ENCODE measurements at places on chromosomes 7 and 10. TPM values are rescaled to one million over a fixed set of nuclear protein-coding genes. Genes with fewer than 3 reads are reported as not detected.

OPTN gene
- 73.3 TPM for total RNA-seq

- DNase-seq = no peak
Measured at GRCh38 chr10:102479651-102480050, 22.9 kb downstream of the ACTR1A start.

CRTAC1 gene
- 11.2 TPM for total RNA-seq

RAPGEF5 gene
- total RNA-seq = 81.4 TPM

DNA sequence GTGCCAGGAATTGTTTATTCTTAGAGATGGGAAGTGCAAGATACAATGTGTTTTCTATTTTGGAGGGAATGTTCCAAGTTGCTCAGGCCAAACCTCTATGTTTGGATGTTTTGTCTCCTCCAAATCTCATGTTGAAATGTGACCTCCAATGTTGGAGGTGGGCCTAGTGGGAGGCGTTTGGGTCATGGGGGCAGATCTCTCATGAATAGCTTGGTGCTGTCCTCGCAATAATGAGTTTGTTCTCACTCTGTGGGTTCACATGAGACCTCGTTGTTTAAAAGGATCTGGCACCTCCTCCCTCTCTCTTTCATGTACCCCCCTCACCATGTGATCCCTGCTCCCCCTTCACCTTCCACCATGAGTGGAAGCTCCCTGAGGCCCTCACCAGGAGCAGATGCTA is 8.3 kb upstream of the GDF10 start:
- DNase-seq = no peak

GRCh38 chr10:110863361-110863760 is 8.4 kb upstream of the PDCD4 start:
- no peak for DNase-seq

VAX1 gene
- total RNA-seq = 1.2 TPM

DNA sequence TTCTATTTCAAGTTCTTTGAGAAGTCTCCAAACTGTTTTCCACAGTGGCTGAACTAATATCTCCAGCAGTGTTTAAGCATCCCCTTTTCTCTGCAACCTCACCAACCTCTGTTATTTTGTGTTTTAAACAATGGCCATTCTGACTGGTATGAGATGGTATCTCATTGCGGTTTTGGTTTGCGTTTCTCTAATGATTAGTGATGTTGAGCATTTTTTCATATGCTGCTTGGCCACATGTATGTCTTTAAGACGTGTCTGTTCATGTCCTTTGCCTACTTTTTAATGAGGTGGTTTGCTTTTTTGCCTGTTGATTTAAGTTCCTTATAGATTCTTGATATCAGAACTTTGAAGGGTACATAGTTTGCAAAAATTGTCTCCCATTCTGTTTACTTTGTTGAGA is 156.6 kb upstream of the IMMP2L start:
- no peak for DNase-seq

GRCh38 chr10:92593619-92594588 is 974 bp downstream of the KIF11 start:
- DNase-seq = no peak

INSYN2A gene
- 7.8 TPM for total RNA-seq

LRIT1 gene
- not detected for total RNA-seq

SFTPA1 gene
- 0.16 TPM for total RNA-seq

COA1 gene
- total RNA-seq = 40.4 TPM

- DNase-seq = no peak
Measured at GRCh38 chr10:61244261-61244775, 208.9 kb downstream of the TMEM26 start.

- no peak for DNase-seq
Measured at GRCh38 chr10:43073191-43073590, 3.7 kb upstream of the RET start.

GRCh38 chr10:124308056-124308645 is 110.6 kb downstream of the OAT start:
- DNase-seq = no peak

GRCh38 chr7:86814661-86815379 is 171.1 kb downstream of the GRM3 start:
- DNase-seq = no peak

DNA sequence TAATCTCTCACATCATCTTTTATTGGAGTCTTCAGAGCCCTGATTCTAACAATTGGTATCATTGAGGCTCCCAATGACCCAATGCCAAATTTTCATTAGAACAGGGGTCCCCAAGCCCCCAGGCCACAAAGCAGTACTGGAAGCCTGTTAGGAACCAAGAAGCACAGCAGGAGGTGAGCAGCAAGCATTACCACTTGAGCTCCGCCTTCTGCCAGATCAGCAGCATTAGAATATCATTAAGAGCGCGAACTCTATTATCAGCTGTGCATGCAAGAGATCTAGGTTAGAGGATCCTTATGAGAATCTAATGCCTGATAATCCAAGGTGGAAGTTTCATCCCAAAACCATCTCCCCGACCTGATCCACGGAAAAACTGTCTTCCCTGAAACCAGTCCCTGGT is 23.1 kb downstream of the KIF5B start:
- no peak for DNase-seq

DDC gene
- total RNA-seq = not detected

- DNase-seq = peak; percentile 18
Measured at GRCh38 chr10:96642973-96643372, 56.2 kb upstream of the TM9SF3 start.
